Epithelial cell of proximal tubule (primary cell): ENCODE measurements at places on chromosomes 1 and 21.

GRCh38 chr1:10694633-10695627 is 101.5 kb downstream of the CASZ1 start:
- no peak for DNase-seq

DNA sequence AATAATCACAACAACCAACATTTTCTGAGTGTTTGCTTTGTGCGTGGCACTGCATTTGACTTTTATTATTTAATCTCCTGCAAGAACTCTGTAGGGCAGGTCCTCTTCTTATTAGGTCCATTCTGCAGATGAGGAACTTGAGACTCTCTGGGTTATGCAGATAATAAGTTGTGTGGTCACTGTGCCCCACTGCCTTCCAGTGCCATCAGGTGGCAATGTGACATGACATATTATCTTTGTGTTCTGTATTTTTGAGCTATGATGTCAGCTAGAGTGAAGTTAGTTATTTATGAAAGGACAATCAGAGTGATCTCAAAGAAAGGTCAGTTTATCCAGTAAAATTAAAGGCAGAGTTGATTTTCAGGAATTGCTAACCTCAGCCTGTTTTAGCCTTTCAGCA is 196.0 kb downstream of the FMN2 start:
- no peak for DNase-seq

DNA sequence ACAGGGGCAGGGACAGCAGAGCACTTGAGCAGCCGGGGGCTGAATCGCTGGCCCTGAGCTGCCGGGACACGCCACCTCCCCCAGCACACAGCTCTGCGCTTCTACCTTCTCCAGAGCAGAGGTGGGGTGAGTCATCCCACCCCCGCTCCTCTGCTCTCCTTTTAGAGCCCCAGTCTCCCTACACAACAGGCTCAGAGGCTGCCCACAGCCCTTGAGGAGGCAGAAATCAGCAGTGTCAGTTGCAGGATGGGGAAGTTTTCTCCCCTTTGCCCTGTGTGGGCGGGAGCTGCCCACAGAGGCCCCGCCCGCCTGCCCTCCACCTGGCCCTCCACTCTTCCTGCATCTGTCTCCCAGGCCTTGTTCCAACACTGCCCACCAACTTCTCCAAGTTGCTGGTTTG is 94.6 kb downstream of the STUM start:
- DNase-seq = no peak

DNA sequence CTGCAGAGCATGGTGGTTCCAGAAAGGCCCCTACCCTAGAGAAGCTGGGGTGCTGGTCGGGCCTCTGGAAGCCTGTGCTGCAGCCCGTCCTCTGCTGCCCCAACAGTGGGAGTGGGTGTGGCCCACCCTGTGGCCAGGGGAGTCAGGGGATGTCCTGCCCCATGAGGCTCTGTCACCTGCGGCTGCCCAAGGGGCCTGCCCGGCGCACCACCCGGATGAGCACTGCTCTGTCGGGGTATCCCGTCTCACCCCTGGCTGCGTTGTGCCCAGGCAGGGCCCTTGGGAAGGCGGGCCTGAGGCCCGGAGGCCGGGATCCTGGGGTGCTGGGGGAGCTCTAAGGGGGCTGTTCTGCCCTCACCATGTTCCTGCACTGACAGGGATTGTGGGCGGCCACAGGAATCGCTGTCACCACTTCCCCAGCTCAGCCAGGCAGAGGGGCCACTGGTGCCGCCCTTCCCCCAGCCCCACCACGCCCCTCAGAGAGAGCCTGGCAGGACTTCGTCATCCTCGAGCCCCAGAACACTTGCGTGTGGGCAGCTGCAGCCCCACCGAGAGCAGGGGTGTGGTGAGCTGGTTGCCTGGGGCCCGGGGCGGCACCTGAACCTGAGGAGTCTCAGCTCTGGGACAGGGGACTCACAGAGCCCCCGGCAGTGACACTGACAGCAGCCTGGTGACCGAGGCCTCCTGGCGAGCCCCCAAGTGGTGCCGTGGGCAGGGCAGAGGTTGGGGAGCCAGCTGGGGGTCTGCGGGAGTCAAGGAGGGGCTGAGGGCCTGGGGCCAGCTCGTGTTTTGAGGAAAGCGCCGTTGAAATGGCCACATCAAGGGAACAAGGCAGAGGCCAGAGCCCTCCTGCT is 20.2 kb downstream of the PANK4 start:
- no peak for DNase-seq

- DNase-seq = no peak
These were observed 129.6 kb downstream of the LRRC7 start for GRCh38 chr1:69697340-69697739.

GRCh38 chr1:29179641-29180184 is 2.0 kb downstream of the SRSF4 start:
- DNase-seq = no peak

DNA sequence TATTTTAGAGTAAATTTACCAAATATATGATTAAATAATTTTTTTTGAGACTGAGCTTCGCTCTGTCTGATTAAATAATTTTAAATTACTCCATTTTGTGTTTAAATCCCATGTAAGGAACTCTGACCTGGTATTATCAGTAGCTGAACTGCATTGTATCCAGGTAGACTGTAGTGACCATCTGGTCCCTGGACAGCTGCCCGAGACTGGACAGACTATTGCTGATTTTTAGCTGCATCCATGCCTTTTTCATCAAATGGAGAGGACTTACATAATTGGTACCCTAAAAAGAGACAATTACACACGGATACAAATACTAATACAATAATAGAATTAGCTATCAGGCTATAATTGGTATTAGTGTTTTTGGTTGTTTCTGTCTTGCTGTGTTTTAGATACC is 20.6 kb downstream of the OLFM3 start:
- no peak for DNase-seq
